ENCODE measurements at places on chromosomes 5 and 9.
A peak's percentile ranks its signal among the peaks of the same experiment; 100 is the strongest.

GRCh38 chr5:122391621-122392020, 79.6 kb downstream of the SNCAIP start:
- DNase-seq = no peak

DNA sequence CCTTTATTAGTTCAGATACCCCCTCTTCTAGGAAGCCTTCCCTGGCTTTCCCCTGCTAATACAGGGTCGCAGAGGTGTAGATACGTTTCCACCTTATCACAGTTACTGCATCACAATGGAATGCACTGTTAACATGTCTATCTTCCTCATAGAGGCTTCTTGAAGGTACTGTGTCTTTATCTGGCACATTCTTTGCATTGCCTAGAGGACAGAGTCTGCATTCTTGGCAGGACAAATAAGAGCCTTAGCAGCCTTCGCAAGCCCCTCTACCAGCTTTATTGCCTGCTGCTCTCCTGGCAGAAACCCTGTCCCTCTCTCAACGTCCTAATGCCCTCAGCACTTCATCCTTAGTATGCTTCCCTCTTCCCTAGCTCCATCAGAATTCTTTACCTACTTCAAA, 31.6 kb downstream of the SLC1A3 start:
- no peak for DNase-seq

GRCh38 chr5:150690760-150691159, 10.1 kb downstream of the RBM22 start:
- no peak for DNase-seq

GRCh38 chr9:133161547-133161950, 2.2 kb downstream of the GBGT1 start:
- no peak for DNase-seq

GRCh38 chr5:112346411-112347044, 72.5 kb downstream of the EPB41L4A start:
- DNase-seq = no peak

- no peak for DNase-seq
Observed at GRCh38 chr5:53962306-53962705, 348.1 kb downstream of the ARL15 start.

DNA sequence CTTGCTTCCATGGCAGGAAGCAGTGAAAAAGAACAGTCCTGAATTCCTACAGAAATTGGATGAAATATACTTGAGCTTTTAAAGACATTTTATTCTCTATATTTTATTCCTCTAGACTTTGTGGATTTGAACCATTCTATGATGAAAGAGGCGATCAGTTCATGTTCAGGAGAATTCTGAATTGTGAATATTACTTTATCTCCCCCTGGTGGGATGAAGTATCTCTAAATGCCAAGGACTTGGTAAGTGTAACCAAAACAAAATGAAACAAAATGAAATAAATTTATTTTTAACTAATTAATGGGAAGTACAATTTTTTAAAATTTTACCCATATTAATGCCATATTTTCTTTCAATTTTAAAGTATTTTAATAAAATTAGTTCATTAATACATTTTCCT, 34.1 kb downstream of the STARD4 start:
- DNase-seq = no peak

DNA sequence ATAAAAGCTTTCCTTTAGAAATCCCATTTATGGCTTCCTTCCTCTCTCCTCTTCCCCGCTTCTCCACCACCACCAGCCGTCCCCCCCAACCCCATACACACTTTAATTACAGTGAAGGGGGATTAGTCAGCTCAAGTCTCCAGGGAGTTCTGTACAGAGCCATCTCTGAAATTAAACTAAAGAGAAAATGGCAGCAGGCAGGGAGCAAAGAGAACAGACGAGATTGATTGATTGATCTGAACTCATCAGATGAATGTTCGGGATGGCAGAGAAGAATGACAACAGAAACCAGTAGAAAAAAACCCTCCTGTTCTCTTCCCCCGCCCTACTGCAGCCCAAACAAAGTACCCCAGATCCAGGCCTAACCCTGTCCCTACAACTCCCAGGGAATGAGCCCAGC, 241.7 kb upstream of the PANK3 start:
- DNase-seq = no peak

DNA sequence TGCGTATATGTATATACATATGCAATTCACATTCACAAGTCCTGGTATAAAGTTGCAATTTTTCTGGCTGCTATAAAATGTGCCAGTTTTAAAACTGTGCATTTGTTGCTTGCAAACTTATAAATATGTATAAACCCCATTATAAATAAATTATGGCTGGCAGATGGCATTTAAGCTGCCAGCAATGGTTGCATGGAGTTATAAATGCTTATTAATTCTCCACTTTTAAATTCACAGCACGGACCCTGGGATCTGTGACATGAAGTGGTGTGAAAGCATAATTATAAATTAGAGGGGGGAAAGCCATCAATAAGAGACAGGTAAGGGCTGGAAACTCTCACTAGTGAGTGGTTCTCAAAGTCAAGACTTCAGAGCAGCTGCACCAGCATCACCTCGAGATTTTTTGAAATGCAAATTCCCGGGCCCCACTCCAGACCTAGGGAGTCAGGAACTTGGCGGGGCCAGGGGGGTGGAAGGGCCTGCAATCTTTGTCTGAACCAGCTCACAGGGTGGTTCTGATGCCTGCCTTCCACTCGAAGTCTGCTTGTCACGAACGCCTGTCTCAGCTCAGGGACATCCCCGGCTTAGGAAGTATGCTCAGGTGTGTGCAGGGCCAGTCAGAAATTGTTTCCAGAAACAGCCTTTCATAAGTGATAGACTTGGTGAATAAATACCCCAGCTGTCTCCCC, 16.9 kb downstream of the S1PR3 start:
- no peak for DNase-seq

GRCh38 chr5:119742311-119742710, 113.0 kb downstream of the FAM170A start:
- no peak for DNase-seq

- DNase-seq = no peak
Observed at GRCh38 chr5:6188976-6189375, 189.4 kb downstream of the MED10 start.

DNA sequence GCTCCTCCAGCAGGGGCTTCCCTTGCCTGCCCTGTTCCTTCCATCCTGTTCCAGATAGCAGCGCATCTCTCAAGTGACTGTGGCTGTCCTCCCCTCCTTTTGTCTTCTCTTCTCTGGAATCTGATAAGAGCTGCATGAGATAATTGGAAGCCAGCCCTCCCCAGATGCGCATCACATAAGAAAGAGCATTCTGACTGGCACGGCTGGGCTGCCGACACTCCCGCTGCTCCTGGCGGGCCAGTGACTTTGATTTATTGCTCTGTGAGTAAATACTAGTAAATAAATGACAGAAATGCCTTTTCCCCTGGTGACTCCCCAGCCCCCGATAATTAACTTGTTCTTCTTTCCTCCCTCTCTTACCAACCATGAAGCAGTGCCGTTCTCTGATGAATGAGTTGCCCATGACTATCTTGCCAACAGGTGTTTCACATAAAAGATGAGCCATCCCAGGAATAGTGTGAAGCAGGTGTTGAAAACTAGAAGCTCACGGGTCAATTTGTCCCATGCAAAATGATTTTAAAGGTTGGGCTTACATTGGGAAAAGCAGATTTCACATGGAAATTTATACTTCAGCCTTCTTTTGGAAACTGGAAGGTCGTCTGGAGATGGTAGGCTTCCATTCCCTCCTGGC, 212.3 kb downstream of the ERCC6L2 start:
- DNase-seq = no peak

DNA sequence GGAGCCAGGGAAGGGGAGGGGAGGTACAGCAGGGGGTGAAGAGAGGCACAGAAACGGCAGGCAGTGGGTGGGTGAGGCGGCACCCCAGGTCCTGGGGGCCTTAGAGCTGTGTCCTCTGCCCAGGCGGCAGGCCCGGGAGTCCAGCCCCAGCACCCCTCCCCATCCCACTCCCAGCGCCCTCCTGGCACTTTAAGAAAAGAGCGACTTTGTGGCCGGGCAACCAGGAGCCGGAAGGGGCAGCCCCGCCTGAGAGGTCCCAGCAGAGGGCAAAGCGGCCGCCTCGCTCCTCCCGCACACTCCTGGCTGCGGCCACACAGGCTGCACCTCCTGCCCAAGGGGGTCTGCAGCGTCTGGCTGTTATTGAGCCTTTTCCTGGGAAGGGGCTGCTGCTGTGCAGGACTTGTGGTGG, 42.6 kb downstream of the NACC2 start:
- DNase-seq = no peak

- DNase-seq = peak; percentile 88
Observed at GRCh38 chr5:157271740-157272271, 5.9 kb downstream of the CYFIP2 start.

GRCh38 chr5:125411071-125411743, 664.8 kb upstream of the ZNF608 start:
- no peak for DNase-seq

GRCh38 chr5:172503925-172504700, 49.8 kb upstream of the SH3PXD2B start:
- DNase-seq = no peak

GRCh38 chr9:136090768-136091581, 4.1 kb downstream of the NACC2 start:
- no peak for DNase-seq

- no peak for DNase-seq
Observed at GRCh38 chr5:148932355-148932935, 106.0 kb downstream of the ADRB2 start.

- no peak for DNase-seq
Observed at GRCh38 chr9:99666571-99666970, 155.1 kb upstream of the NR4A3 start.

GRCh38 chr9:82581935-82582334, 481.0 kb downstream of the RASEF start:
- DNase-seq = no peak

DNA sequence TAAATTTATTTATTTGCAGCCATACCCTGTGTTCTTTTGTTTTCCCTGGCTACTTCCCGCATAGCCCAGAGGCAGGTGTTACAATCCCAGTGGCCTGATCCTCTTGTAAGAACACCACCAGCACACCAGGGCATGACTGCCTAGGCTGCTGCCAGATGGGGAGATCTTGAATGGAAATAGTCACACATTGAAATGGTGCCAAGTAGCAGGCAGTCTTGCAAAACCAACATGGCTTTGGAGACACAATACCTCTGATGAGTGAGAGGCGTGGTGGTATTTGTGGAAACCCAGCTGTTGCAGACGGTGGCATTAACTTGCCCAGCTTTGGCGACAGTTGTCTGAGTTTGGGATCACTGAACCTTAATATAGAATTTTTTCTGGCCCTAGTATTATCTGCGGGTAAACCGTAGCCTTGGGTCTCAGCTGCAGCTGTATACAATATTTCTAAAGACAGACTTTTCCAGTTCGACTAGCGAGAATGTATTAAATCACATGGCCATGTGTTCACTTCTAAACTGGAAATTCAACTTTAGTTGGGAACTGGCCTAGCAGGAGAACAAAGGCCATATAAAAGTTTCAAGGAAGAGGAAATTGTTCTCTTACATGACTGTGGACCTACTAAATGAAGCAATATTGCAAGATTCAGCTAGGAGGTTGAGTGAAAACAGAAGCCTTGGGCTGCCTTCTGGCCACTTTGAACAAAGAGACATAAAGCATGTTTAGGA, 277.0 kb downstream of the SMARCA2 start:
- DNase-seq = no peak

DNA sequence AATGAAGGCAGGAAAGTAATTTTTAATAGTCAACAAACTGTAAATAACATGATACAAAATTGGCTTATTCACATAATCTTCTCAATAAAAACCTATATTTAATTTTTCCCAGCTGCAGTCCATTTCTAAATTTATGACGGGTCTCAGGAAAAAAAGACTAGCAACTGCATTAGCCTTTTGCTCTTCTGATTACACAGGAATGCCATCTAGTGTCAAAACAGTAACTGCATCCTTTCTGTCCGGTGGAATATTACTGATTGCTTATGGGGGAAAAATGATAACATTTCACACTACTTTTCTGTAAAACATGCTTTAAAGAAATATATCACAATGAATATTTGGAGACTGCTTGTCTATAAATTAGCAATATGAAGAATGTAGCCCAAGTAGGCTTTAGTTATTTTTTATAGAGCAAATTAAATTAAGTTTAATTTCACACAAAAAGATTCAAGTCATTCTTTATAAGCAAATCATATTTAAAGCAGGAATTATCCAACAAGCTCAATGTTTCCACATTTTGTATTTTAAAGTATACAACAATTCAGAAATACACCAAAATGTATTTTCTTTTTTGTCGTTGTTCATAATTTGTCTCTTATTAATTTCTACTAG, 534.7 kb downstream of the CDH10 start:
- no peak for DNase-seq

DNA sequence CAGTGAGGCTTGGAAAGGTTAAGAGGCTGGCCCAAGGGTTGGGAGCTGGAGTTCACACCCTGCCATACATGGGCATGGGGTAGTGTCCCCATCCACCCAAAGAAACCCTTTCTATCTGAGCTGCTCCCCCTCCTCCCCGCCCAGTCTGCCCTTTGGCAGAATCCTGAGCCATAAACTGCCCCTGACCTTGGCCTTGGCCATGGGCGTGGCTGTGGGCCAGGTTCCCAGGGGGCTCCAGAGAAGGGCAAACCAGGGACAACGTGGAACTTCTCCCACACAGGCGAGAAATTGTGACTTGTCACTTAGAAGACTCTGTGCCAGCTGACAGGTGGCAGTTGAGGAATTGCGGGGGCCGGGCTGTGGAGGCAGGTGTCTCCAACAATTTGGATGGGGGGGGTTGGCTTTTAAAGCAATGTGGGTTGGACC, 4.8 kb downstream of the FAM78A start:
- DNase-seq = no peak

GRCh38 chr9:134768709-134769351, 111.8 kb upstream of the FCN2 start:
- DNase-seq = no peak

- DNase-seq = no peak
Observed at GRCh38 chr9:127873886-127874285, 3.6 kb downstream of the AK1 start.

GRCh38 chr5:151406322-151406947, 41.0 kb upstream of the SLC36A1 start:
- DNase-seq = no peak

- no peak for DNase-seq
Observed at GRCh38 chr9:27353166-27353473, 56.2 kb upstream of the EQTN start.

DNA sequence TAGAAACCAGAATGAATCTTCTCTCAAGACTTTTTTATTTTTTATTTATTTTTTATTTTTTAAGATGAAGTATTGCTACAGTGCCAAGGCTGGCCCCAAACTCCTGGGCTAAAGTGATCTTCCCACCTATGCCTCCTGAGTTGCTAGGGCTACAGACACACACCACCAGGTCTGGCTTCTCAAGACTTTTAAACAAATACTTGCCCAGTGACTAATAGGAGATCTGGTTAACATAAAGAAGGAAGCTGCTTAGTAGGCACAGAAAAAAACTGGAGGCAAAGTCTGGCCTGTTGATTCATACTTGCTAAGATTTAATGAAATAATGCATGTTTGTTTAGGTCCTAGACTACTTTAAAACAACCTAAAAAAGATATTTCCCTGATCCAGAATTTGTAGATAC, 43.8 kb downstream of the SLC38A9 start:
- DNase-seq = no peak

GRCh38 chr9:6098431-6098830, 83.0 kb upstream of the RANBP6 start:
- no peak for DNase-seq

GRCh38 chr5:138258704-138259292, 15.6 kb downstream of the GFRA3 start:
- DNase-seq = no peak

- DNase-seq = no peak
Observed at GRCh38 chr5:142841511-142842265, 71.5 kb downstream of the ARHGAP26 start.

All from stimulated activated CD8-positive, alpha-beta memory T cell treated with anti-CD3 and anti-CD28 coated beads, Interleukin-4, amount 100 ng/mL, for 48 hours (primary cell).